ENCODE measurements at places on chromosomes 12 and 14.

DNA sequence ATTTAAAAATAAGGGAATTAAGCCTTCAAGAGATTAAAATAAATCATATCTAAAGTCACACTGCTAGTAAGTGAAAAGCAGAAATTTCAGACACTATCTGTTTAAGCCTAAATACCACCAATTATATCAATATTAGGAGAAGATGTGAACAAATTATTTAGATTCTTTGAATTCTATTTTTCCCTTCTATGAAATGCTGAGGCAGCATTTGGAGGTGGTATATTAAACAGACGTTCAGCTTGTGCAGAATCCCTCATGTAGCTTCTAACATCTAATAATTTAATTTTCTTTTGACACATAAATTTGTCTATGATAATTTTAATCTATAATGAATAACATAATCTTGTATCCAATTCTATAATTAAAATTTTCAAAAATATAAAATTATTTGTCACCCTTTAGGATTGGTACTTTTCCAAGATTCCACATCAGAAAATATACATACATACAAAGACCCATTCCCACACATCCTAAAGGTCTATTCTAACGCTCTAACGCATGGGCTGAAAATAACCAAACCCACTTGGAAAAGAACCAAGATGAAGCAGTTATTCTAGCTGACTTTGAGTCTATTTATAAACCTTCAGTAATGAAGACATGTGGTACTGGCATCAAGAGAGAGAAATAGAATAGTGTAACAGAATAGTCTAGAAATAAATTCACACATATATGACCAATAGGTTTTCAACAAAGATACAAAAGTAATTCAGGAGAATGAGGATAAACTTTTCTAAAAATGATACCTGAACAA is 751.8 kb downstream of the GALC start:
- no peak for DNase-seq

DNA sequence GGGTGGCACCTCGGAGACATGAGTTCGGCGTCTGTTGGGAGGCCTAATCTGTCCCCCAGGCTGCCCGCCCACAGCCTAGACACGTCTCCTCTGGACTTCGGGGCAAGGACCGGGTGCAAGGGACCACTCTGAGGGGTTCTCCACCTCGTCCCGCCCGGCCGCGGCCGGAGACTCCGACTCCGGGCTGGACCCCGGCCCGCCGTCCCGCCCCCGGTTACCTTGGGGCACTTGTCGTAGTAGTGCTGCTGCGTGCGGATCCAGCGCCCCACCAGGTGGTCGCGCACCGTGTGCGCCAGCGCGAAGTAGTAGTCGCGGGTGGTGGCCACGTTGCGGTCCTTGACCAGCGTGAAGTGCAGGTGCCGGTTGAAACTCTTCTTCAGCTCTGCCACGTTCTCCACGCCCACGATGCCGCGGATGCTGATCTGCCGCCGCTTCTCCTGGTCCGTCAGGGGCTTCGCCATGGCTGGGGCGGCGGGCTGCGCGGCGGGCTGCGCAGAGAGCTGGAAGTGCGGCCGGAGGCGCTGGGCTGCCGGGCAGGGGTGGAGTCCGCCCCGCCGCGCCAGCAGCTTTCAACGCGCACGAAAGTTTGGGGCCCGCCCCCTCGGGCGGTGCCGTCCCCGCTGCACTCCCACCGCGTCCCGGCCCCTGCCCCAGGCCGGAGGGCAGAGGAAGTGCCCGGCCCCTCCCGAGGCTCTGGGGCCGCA is at the start of gene PYGL:
Gene PYGL (minus strand): TSS at position 541 of the 704 bp plus-strand sequence. CDS start 80 bp downstream, at position 461.
- no peak for DNase-seq

DNA sequence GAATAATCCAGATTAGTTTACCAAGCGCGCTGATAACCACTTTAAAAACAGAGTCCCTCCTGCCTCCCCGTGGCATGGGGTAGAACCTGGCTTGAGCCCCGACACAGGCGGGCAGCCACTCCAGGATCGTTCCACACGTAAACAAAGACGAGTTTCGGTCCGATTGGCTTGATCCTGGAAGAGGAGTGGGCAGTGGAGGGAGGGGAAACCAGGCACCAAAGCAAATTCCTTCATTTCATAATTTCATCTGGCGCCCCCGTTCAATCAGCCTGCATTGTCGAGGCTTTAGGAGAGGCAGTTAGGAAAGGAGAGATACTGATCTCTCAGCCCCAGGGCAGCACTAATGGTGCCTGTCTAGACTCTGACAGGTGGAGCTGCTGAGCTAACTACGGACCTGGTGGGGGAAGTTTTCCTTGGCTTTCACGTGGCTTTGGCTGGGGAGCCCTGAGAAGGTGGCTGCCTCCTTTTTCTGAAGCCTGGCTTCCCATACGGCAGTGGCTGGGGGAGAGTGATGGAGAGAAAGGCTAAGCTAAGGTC is 751 bp upstream of the GPRC5A start:
- DNase-seq: no peak

DNA sequence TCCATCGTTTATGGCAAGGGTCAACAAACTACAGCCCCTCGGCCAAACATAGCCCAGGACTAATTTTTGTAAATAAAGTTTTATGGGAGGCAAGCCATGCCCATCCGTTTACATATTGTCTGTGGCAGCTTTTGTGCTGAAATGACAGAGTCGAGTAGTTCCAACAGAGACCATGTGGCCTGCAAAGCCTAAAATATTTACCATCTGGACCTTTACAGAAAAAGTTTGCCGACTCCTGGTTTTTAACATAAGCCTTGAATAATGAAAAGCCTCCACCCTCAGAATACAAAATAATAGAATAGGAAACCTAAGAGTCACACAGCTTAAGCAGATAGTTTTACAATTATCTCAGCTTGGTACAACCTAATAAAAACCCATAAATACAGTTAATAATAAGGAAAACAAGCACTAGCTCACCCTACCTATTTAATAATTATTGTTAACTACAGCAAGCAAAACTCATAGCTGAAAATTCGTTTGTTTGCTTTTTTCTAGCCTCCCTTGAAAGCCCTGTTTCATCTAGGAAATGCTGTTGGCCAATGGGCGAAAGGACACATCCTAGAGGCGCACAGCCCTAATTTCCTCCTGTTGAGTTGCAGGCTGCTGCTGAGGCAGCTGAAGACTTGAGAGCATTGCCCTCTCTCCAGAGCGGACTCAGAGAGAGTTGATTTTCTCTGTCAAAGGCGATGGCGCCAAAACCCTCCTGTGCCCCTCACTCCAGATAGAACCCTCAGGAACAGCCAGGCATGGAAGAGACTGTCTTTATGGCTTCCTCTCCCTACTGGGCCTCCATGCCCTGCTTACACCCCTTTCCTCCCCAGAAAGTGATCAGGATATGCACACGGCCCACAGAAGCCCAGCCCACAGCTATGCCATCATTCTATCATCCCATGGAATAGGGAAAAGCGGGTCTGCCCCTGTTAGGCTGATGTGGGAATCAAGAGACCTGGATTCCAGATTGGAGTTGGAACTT is 107.2 kb downstream of the DPF3 start:
- no peak for DNase-seq
